NCI-H460 (cell line): ENCODE measurements at places on chromosomes 5 and 9.

GRCh38 chr5:120873083-120873482, 409.0 kb downstream of the PRR16 start:
- DNase-seq: no peak

DNA sequence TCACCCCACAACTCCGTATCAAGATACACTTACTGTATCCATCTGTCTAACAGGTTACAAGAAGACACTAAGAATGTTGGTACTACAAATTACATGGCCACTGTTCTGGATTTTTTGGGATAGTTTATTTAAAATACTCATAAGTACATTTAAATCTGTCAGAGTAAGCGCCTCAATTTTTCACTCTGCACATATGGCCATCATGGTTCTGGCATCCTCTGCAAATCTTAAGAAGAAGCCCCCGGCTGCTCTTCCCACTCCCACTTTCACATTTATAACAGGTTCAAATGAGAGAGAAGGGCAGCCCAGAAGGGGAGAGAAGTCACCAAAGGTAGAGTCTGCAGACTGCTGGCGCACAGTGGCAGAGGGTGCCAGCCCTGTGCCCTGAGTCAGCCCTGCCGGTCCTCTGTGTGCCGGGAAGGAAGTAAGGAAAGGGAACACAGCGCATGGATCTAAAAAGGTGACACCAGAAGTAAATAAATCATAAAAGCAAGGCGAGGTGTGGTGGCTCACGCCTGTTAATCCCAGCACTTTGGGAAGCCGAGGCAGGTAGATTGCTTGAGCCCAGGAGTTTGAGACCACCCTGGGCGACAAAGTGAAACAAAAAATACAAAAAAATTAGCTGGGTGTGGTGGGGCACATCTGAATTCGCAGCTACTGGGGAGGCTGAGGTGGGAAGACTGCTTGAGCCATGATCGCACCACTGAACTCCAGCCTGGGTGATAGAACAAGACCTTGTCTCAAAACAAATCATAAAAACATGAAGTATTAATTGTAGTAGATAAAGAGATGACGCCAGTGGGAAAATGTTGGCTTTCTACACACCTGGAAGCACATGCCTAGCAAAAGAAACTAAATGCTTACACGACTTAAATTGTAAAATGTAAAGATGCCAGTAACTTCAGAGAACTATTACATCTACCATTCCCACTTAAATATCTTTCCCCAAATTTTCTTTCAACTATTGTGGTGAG, 30.0 kb downstream of the RNF130 start:
- no peak for DNase-seq

- DNase-seq: no peak
Observed at GRCh38 chr5:178625679-178626483, 969 bp downstream of the CLK4 start.

DNA sequence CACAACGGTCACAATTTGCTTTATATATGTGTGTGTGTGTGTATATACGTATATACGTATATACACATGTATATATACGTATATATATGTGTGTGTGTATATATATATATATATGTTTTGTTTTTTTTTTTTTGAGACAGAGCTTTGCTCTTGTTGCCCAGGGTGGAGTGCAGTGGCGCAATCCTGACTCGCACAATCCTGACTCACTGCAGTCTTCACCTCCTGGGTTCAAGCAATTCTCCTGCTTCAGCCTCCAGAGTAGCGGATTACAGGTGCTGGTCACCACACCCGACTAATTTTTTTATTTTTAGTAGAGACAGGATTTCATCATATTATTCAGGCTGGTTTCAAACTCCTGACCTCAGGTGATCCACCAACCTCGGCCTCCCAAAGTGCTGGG, 3.1 kb downstream of the RNF38 start:
- DNase-seq: no peak

GRCh38 chr5:129042306-129042705, 52.2 kb upstream of the ISOC1 start:
- DNase-seq: no peak
